ENCODE measurements at places on chromosomes 12 and 14.
A peak's percentile ranks its signal among the peaks of the same experiment; 100 is the strongest.

- peak; percentile 96 for DNase-seq
Observed at GRCh38 chr12:84056-84455, 17.5 kb downstream of the IQSEC3 start.

- no peak for DNase-seq
Observed at GRCh38 chr12:47035484-47035883, 43.9 kb upstream of the PCED1B start.

DNA sequence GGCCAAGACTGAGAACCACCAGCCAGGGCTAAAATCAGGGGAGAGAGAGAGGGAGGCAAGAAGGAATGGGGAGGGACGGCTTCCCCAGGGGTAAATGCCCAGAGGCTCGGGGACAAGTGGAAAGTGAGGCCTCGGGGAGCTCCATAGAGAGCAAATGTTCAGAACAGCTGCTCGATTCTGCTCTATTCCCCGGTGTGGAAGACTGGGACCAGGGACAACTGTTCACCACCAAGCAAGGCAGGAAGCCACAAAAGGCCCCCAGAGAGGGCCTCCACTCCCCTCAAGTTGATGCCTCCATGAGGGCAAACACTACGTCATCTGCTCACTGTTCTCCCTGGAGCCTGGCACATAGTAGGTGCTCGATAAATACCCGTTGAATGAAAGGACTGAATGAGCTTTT lies 53.5 kb downstream of the IRF2BPL start:
- DNase-seq: no peak

DNA sequence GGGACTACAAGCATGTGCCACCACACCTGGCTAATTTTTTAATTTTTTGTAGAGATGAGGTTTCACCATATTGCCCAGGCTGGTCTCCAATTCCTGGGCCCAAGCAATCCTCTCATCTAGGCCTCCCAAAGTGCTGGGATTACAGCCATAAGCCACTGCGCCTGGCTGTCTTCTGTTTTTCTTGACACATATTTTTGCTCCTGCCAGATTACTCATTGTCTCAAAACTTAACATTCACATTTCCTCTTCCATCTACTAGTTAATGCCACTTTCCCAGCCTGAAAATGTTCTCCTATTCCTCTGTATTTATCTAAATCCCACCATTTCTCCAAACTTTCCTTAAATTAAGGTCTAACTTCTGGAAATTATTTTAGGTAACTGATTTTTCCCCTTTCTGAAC lies 36.2 kb upstream of the KCNH3 start:
- no peak for DNase-seq

DNA sequence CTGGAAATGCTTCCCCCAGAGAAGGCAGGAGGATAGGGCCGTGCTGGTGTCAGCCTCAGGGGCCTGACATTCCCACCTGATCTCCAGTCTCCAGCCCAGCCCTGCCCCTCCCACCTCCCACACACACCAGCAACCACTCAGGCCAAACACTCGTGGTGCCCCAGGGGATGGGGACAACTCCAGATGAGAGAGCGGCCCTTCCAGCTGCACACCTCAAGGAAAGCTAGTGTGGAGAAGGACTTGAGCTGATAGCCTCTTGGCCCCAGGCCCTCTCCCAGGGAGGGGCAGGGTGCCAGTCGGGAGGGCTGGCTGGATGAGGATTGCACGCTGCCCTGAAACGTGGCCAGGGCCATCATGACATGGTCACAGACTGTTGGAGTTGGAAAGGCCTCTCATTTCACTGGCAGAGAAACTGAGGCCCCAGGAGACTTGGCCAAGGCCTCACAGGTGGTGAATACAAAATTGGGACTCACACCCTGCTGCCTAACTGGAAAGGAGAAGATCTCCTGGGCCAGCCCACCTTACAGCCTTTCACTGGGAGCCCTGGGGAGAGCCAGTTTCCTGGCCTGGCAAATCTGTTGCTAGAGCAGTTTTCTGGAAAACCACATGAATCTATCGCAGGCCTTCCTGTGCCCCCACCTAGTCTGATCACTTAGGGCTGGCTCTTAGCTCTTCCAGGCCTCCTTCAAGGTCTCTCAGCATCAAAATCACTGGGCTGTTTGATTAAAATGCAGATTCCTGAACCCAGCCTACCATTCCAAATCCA lies 52.1 kb downstream of the IRF2BPL start:
- no peak for DNase-seq

DNA sequence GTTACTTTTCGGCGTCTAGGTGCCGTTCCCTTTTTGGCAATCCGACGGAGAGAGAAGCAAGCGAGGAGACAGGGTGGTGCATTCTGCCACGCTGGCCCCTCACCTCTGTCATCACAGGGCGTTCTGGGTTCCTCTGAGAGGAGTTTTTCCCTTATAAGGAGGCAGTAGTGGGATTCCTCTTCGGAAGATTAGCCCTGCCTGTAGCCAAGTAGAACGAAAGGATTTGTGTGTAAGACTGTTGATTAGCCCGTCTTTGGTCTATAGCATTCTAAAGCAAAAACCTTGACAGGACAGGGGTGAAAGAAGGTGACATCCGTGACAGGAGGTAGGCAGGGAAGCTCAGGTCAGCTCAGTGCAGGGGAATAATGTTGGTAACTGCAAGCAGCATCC lies 9.1 kb upstream of the NEMF start:
- DNase-seq: no peak

- DNase-seq: no peak
Observed at GRCh38 chr12:13247596-13247995, 51.1 kb downstream of the EMP1 start.

DNA sequence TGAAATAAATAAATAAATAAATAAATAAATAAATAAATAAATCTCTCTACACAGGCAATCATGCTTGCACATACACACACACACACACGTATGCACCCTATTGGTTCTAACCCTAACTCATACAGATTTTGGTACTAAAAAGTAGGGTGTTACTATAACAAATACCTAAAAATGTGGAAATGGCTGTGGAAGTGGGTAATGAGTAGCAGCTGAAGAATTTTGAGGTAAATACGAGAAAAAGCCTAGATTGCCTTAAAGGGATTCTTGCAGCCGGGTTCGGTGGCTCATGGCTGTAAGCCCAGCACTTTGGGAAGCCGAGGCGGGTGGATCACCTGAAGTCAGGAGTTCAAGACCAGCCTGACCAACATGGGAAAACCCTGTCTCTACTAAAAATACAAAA lies 15.7 kb upstream of the SLC2A3 start:
- DNase-seq: no peak

GRCh38 chr12:102618197-102618877 lies 138.0 kb upstream of the IGF1 start:
- DNase-seq: no peak

GRCh38 chr12:96434107-96434506 lies 33.9 kb upstream of the CDK17 start:
- no peak for DNase-seq

- DNase-seq: no peak
Observed at GRCh38 chr12:29287622-29288021, 93.3 kb downstream of the ERGIC2 start.

DNA sequence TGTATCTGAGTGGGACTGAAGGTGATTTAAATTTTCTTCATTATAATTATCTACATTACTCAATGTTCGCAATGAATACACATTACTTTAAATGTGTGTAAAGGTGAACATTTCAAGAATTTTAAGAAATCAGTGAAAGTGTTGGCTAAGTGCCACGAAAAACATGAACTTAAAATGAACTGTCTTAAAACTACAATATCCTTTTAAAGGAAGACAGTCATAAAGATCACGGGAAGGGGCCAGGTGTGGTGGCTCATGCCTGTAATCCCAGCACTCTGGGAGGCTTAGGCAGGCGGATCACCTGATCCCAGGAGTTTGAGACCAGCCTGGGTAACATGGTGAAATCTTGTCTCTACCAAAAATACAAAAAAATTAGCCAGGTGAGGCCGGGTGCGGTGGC lies 11.2 kb downstream of the MOK start:
- no peak for DNase-seq

GRCh38 chr14:58707949-58708348 lies 70.2 kb downstream of the DACT1 start:
- DNase-seq: no peak

DNA sequence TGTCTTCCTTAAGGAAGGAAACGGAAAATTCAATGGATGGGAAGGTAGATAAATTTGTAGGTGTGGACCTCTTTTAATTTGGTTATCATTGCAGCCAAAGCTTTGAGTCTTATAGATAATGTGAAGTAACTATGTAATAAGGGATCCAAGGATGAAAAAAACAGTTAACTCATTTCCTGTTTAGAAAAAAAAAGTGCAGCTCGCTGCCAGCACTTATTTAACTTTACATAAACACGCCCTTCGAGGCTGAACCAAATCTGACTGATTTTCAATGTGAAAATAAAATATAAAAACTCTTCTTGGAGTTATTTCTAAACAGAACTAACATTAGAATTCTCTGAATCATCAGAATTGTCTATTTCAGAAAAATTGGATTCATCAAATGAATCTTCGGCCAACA lies 7.0 kb downstream of the NUBPL start:
- no peak for DNase-seq

- DNase-seq: no peak
Observed at GRCh38 chr14:98952593-98953350, 319.2 kb downstream of the BCL11B start.

- DNase-seq: no peak
Observed at GRCh38 chr12:45098766-45099165, 47.9 kb upstream of the DBX2 start.

DNA sequence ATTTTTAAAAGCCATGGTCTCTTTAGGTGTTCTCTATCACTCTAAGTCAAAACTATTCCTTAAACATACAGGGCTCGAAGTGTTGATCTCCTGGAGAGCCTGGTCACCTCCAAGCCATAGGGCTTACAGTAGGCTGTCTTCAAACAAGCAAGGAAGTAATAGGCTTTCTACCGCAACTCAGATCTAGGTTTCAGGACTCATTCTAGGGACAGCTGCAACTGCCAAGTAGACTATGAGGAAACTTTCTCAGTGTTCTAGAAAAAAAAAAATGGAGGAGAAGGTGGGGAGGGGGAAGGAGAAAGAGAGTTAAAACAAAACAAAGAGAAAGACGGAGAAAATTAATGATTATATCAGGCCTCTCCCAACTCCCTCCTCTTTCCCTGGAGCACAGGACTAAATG lies 106.9 kb upstream of the ETV6 start:
- DNase-seq: no peak

GRCh38 chr12:123085730-123086487 lies 65.0 kb downstream of the PITPNM2 start:
- DNase-seq: peak; percentile 36

GRCh38 chr14:51727526-51727925 lies 75.8 kb downstream of the FRMD6 start:
- DNase-seq: no peak

DNA sequence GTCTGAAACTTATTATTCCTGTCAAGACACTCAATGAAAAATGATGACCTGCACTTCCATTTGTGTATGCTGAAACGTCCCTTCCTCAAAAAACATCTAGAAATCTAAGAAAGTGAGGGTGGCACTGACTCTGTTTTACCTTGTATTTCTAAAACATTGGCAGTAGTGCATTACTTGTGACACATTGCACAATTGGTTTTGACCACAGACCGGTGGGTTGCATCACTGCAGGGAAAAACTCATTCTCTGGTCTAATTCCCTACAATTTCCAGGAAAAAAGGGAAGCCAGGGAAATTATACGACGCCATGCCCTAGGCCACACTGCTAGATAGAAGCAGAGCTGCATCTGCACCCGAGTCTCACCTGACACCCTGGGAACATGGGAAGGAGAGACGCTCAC lies 156.7 kb downstream of the NTF3 start:
- no peak for DNase-seq

GRCh38 chr14:100063314-100063941 lies 1.8 kb upstream of the EVL start:
- DNase-seq: no peak

GRCh38 chr12:52074971-52075724 lies 4.4 kb upstream of the SMIM41 start:
- DNase-seq: no peak

DNA sequence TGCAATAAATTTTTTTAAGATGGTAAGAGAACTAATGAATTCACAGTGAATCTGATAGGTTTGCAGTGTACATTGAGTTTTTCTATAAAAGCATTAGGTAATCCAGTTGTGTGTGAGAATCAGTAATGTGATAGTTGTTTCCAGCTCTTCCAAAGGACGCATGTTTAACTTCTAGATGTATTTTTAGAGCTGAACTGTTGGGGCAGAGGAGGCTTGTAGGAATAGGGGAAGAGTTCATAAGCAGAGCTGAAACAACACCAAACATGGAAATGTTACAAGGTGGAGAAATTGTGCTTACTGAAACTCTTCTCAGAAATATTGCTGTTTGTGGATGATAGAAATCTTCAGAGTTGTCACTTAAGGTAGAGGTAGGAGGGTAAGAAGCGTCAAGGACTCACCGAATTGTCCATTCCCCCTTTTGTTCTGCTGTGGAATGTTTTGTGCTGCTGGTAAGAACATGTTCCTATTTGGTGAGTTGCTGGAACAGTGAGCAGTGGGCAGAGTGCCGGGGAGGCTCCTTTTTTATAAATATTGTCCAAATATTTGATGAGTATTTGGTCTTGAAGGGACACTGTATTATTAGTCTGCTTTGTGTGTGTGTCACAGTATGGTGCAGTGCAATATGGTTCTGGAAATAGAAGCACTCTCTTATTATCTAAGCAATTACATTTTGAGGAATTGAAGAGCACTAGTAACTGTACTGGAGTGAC lies 76.7 kb downstream of the ANO6 start:
- peak; percentile 14 for DNase-seq
